ENCODE measurements at places on chromosomes 2 and 18.

GRCh38 chr2:234674781-234675201 lies 177.9 kb upstream of the ARL4C start:
- DNase-seq: no peak

- DNase-seq: no peak
These were observed 94.7 kb downstream of the DOCK10 start for GRCh38 chr2:224947566-224947965.

- DNase-seq: no peak
These were observed 9.2 kb downstream of the ONECUT2 start for GRCh38 chr18:57444301-57444759.

- DNase-seq: no peak
These were observed 95.3 kb downstream of the FSIP2 start for GRCh38 chr2:185833864-185834263.

- DNase-seq: no peak
These were observed 8.6 kb upstream of the CRYBA2 start for GRCh38 chr2:219001577-219002394.

DNA sequence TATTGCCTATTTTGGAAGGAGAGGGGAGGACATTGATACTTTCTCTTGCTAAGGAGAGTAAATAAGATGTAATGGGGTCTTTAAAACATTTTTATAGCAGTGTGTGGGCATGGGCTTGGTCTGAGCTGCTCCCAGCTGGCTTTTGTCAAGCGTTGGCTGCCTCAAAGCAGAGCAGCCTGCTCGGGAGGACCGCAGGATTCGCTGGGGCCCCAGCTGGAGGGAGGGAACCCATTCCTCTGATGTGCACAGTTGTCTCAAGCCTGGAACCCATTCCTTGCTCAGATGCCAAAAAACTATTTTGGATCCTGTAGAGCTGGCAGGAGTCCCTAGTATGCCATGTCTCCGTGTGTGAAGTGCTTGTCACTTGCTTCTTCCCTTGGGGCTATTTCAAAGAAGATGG lies 59.4 kb upstream of the RMDN2 start:
- DNase-seq: no peak

DNA sequence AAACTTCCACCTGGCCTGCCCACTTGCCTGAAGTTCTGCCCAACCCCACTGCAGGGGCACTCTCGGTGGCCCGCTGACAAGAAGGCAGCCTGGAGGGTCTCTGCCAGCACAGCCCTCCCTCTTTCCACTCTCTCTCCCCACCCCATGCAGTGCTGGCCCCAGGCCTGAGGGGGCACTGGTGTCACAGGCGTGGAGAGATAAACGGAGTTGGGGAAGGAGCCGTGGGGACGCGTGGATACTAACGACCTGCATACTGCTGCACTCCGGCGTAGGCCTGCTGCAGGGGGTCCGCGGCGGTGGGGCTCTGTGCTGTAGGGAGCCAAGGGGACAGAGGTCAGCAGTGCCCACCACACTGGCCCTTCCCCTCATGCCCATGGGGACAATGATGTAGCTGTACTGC lies 299.3 kb downstream of the CELF4 start:
- no peak for DNase-seq

DNA sequence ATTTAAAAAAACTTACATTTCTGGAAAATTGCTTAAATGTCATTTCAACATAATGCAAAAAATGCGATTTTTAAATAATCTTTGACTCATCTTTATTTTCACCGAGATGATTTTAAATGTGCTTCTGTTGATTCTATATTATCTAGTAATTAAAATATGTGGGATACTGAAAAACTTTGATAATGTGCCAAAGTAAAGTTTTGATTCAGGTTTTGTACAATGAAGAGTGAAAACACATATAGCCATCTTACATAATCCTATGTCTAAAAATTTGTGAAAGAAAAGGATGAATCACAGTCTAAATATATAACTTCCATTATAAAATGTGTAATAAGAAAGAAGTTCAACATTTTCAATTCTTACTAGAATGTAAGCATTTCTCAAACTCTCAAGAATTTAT lies 204.3 kb upstream of the ZC3H15 start:
- DNase-seq: no peak

DNA sequence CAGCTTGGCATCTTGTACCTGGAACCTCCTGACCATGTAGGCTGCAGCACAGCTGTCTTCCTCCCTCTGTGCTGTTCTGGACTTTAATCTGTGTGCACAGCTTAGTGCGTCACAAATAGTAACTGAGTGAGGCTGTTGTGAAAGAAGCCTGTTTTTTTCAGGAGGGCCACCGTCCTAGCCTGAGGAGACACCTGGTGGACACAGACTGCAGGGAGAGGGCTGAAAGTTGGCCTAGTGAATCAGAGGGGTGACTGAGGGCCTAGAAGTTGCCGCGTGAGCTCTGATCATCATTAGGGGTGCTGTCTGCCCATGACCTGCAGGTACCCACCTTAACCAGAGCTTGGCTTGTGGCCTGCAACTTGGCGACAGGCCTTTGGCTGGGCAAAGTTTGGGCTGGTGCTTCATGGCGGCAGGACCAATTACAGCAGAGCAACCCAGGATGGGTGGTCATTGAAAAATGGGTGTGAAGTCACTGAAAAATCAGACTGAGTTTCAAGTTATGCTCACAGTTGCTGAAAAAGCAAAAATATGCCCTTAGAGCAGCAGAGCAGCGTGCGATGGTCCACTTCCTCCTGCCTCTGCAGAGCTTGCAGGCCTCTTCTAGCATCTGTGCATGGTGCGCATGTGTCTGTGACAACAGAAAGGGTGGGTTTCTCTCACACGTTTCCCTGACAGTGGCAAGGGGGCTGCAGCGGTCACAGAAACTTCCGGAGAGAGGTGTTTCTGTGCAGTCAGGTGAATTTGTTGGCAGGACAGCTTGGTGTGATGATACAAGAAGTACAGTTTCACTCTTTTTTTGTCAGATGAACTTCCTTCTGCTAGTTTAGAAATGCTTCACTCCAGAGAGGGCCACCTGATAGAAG lies 9.6 kb downstream of the GDF7 start:
- no peak for DNase-seq

GRCh38 chr2:228802181-228803071 lies 468.7 kb downstream of the PID1 start:
- DNase-seq: no peak

DNA sequence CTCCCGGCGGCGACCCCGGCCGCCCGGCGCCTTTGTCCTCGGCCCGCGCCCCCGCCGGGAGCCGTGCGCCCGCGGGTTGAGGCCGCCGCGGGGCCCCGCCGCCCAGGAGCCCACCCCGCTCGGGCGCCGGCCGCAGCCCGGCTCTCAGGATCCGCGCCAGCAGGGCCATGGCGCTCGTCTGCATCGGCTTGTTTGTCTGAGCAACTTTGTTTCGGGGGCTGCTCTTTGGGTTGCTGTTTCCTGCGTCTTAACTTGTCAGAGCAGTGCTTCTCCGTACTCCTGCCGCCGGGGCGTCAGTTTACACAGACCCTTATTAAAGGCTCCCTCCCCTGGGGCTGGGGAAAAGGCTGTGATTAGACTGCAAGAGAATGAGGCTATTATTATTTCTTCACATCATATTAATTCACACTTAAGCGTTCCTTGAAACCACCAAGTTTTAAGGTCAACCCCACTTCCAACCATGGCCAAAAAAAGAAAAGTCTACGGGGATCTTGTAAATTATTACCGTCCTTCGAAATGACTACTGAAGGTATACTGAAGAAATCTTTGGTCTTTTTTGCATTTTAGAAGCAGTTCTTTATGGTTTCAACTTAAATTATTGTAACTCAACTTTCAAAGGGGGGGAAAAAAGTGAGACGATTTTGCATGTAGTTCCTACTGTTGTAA lies at the start of gene CYP27C1:
Gene CYP27C1, minus strand, starts transcription at position 198 of the 666 bp plus-strand sequence. Its CDS starts 29 bp downstream, at position 169.
- DNase-seq: no peak

GRCh38 chr2:30159766-30160165 lies 13.0 kb downstream of the YPEL5 start:
- no peak for DNase-seq

DNA sequence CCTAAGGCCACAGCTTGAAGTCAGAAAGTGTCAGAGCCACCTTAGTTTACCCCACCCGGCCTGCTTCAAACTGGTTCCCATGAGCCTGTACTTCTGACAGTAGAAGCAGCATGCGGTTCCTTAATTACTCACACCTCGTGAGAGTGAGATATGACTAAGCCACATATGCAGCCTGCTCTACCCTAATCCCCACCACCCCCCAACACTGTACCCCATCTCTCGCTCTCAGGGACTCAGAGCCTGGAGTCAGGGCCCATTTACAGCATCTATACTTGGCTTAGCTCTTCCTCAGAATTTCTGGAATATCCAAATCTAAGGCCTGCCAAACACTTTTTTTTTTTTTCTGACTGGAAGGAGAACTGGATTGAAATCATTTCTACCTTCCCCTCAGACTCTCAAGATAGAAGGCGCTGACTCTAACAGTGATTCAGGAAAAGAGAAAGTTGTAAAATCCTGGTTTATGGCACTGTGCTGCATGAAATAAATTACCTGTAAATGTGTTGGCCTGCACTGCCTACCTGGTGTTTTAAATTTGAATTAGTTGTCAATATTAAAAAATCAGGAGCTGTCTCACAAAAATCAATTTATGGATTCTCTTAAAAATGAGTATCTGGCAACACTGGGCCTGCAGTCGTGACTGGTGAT lies 360.0 kb downstream of the RND3 start:
- no peak for DNase-seq
